Kidney epithelial cell (primary cell): ENCODE measurements at places on chromosomes 3 and 15. TPM values are rescaled to one million over a fixed set of nuclear protein-coding genes. Genes with fewer than 3 reads are reported as not detected.

DNA sequence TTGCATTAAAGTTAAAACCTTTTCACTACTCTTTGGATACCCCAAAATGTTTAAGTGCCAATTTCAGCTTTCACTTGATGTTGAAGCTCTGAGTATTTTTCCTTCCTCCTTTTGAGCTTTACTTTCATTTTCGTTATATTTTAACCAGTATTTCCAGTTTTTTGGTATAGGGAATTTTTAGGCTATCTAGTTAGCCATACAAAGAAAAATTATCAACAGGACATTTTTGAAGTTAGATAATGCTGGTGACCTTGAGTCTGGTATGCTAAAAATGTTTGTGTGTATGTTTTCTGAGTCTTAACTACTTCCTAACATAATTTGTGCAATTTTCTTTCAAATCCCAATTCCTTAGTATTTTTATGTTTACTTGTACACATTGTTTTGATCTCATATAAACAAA lies 284.8 kb downstream of the OTOL1 start:
- DNase-seq: no peak

DNA sequence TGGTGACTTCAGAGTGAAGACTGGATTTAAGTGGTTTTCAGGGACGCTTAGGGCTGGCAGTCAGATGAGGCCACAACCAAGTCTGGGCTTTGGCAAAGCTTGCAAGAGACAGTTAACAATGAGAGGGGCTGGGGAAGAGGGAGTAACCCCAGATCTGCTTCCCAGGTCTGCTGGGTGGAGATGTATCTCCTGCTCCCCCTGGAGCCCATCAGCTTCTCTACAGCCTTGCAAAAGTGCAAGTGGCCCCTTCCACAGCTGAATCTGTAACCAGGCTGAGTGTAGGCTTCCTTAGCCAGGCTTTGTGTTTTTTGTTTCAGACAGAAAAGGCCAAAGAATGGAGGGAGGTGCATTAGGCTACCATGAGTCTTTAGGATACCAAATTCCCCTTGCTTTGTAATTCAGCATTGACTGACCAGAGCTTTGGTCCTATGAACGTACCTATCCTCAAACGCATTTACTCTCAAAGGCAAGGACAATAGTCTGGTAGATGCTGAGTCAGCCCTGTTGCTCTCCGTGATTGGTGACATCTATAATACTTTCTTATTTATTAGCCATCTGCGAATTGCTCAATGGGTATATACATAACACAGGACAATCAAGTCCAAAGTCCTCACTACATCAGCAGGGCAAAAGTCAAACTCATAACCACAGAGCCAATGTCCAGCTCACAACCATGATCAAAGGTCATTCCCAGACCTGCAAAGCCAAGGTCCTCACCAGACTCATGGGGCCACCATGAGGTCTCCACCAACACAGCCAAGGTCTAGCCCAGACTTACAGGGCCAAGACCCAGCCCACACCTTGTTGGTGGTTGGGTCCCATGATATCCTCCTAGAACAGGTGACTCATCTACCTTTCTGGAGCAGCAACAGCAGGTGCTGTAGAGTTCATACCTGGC lies 17.1 kb downstream of the CCDC13 start:
- DNase-seq: no peak

- DNase-seq: no peak
These were observed 19.0 kb downstream of the SEMA6D start for GRCh38 chr15:47736143-47736786.

DNA sequence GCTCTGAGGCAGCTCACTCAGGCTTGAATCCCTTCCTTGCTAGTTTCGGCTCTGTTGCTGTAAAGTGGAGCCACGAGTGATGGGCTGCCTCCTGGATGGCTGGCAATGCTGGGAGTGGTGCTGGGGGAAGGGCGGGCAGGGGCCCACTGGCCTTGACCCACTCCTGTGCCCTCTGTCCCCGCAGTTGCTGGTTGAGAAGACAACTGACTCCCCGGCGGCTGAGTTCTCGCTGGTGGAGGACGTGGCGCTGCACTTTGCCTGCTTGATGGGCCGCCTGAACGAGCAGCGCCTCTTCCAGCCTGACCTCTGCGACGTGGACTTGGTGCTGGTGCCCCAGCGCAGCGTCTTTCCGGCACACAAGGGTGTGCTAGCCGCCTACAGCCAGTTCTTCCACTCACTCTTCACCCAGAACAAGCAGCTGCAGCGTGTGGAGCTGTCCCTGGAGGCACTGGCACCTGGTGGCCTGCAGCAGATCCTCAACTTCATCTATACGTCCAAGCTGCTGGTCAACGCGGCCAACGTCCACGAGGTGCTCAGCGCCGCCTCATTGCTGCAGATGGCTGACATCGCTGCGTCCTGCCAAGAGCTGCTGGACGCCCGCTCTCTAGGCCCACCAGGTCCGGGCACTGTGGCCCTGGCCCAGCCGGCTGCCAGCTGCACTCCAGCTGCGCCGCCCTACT lies 4.7 kb downstream of the ZBTB47 start:
- no peak for DNase-seq

DNA sequence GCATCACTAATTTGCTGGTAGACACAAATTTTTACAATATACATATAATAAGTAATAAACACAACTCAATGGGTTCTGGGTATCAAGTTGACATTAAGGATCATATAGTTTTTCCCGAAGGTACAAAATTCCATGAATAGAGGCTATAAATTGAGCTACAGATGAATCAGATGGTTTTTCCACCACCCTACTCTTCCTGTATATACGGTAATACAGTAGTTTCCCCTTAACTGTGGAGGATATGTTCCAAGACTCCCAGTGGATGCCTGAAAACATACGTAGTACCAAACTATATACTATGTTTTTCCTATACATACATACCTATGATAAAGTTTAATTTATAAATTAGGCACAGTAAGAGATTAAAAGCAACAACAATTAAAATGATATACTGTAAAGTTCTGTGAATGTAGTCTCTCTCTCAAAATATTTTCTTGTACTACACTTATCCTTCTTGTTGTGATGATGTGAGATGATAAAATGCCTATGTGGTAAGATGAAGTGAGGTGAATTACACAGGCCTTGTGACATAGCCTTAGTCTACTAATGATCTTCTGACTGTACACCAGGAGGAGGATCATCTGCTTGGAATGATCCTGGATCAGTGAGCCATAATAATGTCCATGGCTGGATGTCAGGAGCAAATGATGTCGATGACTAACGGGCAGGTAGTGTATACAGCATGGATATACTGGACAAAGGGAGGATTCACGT lies 116.7 kb downstream of the NR1I2 start:
- peak; percentile 47 for DNase-seq

GRCh38 chr15:90729261-90729660 lies 12.1 kb downstream of the BLM start:
- no peak for DNase-seq

GRCh38 chr3:189458528-189458927 lies 172.7 kb upstream of the TP63 start:
- peak; percentile 4 for DNase-seq

GRCh38 chr15:98759277-98759676 lies 110.9 kb downstream of the IGF1R start:
- no peak for DNase-seq

GRCh38 chr3:108473711-108474110 lies 36.7 kb downstream of the MYH15 start:
- DNase-seq: no peak

DNA sequence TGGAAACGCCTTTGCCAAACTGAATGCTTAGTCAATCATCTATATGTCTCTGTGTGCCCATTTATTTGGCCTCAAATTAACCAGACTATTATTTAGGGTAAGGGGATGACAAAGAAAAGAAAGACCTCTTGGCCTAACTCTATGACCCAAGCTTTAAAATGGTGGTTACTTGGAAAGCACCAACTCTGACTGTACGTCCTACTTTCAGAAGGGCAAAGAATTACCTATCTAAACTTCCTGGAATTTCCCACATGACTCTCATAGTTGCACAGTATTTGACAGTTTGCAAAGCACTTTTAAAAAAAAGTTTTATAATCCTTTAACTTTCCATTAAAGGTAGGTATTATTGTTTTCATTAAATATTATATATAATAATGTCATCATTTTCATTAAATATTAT lies 6.3 kb upstream of the MTHFS start:
- no peak for DNase-seq

Gene ATP13A5
- total RNA-seq: not detected in 2 replicates

Gene SGO1
- 4.8 and 6.9 TPM in 2 replicates for total RNA-seq

DNA sequence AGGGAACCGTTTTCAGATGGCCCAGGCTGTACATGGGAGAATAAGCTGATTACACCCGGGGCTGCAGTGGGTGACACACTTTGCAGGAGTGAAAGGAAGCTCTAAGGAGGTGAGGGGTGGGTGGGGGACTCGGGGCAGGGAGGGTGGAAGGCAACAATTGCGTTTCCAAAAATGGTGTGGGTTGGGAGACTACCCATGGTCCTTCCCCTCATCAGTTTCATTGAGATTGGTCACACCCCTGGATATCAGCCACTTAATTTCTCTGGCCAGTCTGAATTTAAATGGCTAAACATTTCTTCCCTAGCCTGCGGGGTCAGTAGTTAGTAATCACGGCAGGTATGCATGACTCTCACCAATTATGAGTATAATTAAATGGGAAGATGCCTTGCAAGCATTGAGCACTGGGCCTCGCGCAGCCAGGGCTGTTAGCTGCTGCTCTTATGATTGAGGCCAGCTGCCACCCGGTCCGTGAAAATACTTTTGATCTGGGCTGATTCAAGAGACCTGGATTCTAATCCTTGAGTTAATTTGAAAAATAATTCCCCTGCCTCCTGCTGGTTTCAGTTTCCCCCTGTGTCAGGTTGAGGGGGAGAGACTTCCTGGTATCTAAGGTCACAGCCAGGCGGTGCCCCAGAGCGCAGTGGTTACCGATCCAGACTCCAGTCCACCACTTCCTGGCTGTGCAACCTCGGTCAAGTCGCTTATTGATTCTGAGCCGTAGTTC lies 23.3 kb downstream of the SLC6A6 start:
- DNase-seq: no peak

Gene ALPK3
- total RNA-seq: 54.5 and 55.7 TPM in 2 replicates

GRCh38 chr3:30231277-30232141 lies 374.9 kb upstream of the TGFBR2 start:
- no peak for DNase-seq

DNA sequence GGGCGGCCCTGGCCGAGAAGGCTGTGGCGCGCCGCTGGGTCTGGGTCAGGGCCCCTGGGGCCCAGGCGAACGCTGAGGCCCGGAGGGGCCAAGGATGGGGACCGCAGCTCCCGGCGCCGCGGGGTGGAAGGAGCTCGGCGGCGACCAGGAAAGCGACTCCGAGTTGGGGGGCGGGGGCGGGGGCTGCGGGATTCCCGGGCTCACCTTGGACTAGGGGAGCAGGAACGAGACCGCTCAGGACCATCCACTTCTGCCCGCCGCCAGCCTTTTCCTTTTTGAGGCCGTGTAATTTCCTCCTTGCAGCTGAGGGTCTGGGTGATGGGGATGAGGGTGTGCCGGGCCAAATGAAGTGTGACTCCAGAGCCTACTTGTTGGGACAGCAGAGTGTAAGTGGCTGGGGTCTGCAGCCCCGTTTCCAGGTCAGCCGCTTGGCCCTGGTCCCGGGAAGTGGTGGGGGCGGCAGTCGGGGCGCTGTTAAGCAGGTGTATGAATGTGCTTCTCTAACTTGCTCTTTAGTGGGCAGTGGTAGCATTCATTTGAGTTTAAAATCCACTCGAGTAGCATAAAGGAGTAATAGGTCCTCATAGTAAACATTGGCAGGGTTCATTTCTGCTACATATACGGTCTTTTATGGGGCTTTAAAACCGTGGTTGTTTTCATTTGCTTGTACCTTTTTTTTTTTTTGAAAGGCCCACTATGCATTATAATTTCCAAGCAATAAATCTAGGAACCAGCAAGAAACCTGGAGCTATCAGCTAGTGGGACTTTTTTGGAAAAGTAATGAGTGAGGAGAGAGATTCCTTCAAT lies 717 bp downstream of the PXK start:
- no peak for DNase-seq

GRCh38 chr3:73484656-73485248 lies 140.0 kb downstream of the PDZRN3 start:
- DNase-seq: no peak

Gene SYNPR
- not detected in 2 replicates for total RNA-seq

Gene ARGFX
- total RNA-seq: not detected in 2 replicates

- DNase-seq: peak; percentile 2
These were observed 65.1 kb downstream of the GLCE start for GRCh38 chr15:69225355-69226022.

DNA sequence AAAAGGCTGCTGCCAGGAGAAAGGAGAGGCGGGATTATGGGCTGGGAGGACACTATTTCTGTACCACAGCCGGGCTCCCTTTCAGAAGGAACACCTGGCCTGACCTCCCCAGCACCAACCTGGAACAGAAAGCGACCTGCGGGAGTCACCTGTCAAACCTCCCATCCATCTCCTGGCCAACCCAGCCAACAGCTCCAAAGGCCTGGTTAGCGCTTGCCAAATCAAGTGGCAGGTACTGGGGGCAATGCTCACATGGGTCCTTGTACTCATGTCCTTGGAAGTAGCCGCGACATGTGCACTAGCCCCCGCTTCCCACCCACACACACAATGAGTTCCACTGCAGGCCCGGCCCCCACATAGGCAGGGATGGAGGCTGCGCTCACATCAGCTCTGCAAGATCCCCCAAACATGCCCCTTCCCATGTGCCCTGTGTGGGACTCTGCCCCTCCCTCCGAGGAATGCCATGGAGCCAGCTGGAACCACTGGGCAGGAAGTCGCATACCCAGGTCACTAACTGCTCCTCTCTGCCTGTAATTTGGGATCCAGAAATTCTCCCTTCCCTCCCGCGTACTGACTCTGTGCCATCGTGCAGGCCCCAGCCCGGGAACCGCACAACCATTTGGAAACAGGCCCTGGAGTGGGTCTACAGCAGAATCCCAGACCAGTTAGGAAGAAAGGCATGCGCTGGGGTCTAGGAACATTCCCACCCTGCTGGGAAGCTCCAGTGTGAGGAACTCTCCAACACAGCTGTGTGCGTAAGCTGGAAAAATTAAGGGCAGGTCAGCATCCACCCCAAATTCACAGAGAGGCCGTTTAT lies 98.9 kb downstream of the LRIG1 start:
- DNase-seq: no peak

DNA sequence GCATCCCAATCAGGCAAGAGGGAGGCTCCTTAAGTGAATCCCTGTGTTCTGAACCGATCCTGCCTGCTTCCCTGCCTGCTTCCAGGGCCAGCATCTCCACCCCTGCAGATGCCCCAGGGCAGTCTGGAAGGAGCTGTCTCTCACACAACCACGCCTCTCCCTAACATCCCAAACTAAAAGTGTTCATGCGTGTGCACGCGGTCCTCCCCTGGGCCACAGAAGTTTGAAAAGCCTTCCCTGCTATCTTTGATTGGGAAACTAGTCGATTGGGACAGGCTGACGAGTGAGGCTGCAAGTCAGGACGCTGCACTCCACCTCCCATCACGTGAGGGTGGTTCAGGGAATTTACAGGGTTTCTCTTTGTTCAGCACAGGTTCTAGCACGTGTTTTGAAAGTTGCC lies 340.9 kb upstream of the ICE2 start:
- DNase-seq: no peak

Gene TF
- under 0.01 TPM in 1 of 2 replicates, not detected in the other for total RNA-seq

Gene FBXL22
- total RNA-seq: 0.21 and 0.27 TPM in 2 replicates

GRCh38 chr3:17115186-17115585 lies 230.4 kb downstream of the PLCL2 start:
- DNase-seq: peak; percentile 16

- no peak for DNase-seq
These were observed 59.0 kb upstream of the PDZRN3 start for GRCh38 chr3:73683706-73684105.

GRCh38 chr3:135905058-135905724 lies 60.3 kb upstream of the PPP2R3A start:
- no peak for DNase-seq
